Fibroblast of skin of right biceps (primary cell): ENCODE measurements at places on chromosomes 7 and 10.

DNA sequence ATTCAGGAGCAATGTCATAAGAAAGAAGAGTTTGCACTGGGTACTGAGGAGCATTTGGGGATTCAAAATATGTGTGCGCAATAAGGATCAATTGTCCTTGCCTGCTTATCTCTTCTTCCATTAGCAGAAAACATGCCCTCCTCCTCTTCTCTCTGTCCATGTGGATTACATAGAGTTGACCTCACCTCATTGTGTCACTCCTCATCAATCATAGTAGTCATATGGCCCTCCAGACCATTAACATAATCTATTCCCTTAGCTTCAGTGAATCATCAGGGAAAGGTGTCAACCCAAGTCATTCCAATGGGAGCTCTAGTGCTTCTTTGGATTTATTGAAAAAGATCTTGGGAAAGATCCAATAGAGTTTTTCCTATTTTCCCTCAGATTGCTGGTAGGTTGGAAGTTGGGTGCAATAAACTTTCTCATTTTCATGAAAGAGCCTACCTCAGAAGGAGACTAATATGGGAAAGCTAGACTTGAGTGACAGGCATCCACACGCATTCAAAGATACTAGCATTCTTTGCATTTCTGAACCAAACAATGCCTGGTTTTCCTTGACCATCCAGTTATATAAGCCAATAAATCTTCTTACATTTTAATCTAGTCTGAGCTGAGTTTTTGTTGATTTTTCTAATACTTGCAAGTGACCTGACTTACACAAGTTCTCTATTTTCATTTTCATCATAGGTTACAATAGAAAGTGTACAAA is 71.5 kb upstream of the FAM13C start:
- DNase-seq: peak; percentile 51

DNA sequence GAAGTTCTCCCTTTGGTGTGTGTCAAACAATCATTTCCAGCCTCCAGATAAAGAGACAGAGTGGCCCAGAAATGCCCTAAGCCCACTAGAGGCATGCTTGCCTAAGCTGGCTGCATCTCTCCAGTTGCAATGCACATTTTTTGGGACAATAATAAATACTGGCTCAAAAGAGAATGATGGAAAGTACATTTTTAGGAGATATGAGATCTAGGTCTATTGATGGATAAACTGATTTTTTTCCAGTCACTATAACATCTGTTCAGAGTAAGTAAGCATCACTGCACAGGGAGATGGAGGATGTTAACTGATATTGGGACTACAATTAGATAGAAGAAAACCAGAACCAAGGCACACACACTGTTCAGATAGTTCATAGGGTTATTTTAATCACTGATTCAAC is 553.0 kb downstream of the GRM8 start:
- DNase-seq: no peak

DNA sequence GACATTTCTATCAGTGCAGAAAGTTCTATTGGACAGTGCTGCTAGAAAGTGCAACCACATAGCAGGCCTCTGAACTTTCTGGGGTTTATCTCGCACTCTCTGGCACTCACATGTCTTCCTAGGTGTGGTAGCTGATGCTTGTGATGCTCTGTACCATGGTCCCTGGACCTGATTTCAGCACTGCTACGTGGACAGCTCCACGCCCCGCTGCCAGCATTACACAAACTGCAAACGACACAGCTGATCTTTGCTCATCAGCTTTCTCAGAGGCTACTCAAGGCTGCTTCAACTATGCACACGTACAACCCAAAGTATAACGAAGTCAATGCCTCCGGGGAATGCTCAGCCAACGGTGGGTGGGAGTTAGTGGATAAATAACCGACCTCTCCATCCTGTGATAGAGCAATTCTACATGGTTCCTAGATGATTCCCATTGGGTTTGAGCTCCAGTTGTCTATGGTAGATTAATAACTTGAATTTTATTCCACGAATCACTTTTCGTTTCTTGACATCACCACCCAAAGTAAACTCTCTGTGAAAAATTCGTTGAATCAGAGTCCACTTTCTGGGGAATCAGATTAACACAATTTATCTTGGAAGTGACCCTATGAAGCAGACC is 302.5 kb downstream of the ACTR3B start:
- DNase-seq: no peak

DNA sequence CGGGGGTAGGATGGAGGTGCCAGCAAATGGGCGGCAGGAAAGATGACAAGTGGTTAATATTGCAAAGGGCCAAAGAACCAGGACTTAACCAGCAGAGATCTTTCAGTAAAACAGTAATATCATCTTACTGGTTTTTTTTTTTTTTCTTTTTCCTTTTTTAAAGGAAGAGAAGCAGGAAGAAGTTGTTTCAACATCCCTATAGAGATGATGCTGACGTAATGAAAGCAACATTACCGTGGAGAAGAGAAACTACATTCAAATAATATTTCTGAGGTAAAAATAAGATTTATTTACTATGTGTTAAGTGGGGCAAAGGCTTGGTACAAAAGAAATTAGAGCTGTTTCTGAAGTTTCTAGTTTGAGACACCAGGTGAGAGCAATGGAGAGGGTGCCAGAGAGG is 11.0 kb downstream of the MINDY3 start:
- DNase-seq: no peak

GRCh38 chr10:92274071-92274470 is 16.8 kb downstream of the CPEB3 start:
- DNase-seq: no peak

DNA sequence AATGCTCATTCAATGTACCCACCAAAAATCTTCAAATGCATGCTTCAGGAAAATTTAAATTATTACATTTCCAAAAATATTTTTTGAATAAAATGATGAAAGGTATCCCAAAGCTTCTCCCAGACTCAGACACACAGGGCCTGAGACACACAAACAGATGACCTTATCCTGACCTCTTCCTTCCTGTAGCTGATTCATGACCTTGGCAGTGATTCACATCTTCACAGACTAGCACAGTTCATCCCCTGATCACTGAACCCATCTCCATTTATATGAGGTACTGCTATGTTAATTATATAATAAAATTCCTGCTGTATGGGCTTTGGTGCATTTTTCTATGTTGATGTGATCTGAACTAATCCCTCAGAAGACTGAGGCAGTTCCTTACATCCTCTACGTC is 265.0 kb upstream of the GLI3 start:
- peak; percentile 89 for DNase-seq

- no peak for DNase-seq
These were observed 81.8 kb downstream of the TNS3 start for GRCh38 chr7:47500103-47500563.

DNA sequence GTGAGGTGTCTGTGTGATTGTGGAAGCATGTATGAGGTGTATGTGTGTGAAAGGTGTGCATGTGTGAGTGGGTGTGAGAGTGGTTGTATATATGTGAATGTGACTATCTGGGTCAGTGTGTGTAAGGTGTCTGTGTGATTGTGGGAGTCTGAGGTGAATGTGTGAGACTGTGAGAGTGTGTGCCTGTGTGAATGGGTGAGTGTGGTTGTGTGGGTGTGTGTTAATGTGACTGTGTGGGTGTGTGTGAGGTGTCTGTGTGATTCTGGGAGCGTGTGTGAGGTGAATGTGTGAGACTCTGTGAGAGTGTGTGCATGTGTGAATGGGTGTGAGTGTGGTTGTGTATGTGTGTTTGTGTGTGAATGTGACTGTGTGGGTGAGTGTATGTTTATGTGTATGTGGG is 385.1 kb downstream of the TCERG1L start:
- no peak for DNase-seq

- DNase-seq: no peak
These were observed 83.9 kb upstream of the ANK3 start for GRCh38 chr10:60473557-60473956.

DNA sequence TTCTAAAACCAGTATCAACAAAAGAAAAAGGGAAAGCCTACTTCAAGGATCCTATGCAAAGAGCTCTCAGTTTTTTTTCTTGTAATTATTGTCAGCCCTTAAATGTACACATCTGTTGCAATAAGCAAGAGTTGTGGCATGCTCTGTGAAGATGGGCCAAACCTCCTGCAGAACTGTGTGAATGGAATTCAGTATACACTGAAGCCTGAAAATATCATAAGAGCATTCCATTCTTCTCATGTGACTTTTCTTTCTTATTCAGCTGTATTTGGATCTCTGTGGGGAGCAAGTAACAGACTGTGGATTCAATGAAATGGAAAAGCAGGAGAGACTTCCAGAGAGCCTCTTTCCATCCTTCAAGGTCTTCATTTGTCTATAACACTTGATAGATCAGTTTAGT is 130.7 kb downstream of the SAMD9 start:
- peak; percentile 88 for DNase-seq
